A172 (cell line): ENCODE measurements at places on chromosomes 1 and 21. TPM values are rescaled to one million over a fixed set of nuclear protein-coding genes. Genes with fewer than 3 reads are reported as not detected.

Gene TEDDM1
- not detected in 2 replicates for total RNA-seq

Gene OLIG2
- total RNA-seq, result 1.4 and 3.9 TPM in 2 replicates

DNA sequence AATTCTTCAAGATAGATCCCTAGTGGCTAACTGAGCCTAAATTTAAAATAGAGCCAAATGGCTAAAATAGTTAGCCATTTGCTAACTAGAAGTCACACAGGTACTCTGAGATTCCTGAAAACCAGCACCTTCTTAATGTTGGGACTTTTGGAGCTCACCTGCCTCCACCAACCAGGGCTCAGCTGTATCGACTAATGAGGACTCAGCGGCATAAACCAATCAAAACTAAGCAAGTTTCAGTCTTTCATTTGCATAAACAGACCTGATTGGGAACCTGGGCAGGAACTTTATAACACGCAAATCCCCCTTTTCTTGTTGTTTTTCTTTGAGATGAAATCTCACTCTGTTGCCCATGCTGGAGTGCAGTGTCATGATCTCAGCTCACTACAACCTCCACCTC is 28.5 kb downstream of the TNFRSF9 start:
- no peak for DNase-seq

DNA sequence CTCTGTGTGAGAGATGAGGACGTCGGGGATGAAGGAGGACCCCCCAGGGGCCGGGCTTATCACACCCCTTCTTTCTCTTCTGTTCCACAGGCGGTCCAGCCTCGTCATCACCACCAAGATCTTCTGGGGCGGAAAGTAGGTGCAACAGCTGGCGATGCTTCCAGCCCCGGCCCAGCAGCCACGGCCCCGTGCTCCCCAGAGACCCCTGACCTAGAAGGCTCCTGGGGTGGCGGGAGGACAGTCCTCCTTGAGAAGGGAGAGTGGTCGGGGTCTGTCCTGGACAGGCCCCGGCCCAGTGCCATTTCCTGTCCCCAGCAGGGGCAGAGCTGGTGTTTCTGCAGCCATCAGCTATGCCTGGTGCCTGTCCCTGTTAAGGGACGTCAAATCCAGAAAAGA is 41.7 kb downstream of the KCNAB2 start:
- DNase-seq, result no peak

- peak; percentile 94 for DNase-seq
Observed at GRCh38 chr1:209106237-209106741, 477.2 kb upstream of the CAMK1G start.
